ENCODE measurements at places on chromosomes 16 and 17.

DNA sequence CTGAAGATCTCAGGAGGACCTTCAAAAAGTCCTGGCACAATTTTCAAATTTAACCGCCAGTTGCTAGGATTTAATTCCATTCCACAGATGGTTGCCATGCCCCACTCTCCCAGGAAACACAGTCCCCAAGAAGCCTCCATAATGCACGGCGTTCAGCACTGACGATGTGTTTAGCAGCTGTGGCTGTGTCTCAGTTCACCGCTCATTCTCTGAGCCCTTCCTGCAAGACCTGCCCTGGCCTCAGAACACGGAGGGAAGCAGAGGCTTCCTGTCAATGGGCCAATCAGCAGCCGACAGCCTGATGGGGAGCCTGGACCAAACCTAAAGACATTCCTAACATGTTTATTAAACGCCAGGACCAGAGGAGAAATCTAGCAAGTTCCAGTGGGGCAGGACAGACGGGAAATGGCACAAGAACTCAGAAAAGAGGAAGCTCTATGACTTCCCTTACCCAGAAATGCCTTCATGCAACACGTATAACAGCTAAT lies 4.9 kb downstream of the MYLK3 start:
- H3K27me3 ChIP-seq = no peaks in the 10 kb centered on the region
- peak overlapping the region; percentile 88 for H3K4me3 ChIP-seq
- H3K4me1 ChIP-seq = peaks cover 40% of the 10 kb centered on the region
- H3K36me3 ChIP-seq = no peaks in the 10 kb centered on the region

- DNase-seq = no peak
- H3K4me1 ChIP-seq = no peaks in the 10 kb centered on the region
- H3K27ac ChIP-seq = no peak overlapping the region
- no peak overlapping the region for H3K4me3 ChIP-seq
- peaks cover 52% of the 10 kb centered on the region for H3K36me3 ChIP-seq
These were observed 44.1 kb downstream of the CFDP1 start for GRCh38 chr16:75389096-75389690.

GRCh38 chr16:30697264-30698138 lies 1.5 kb upstream of the SRCAP start:
- no peak for DNase-seq
- peaks cover 35% of the 10 kb centered on the region for H3K4me1 ChIP-seq
- H3K27me3 ChIP-seq = no peaks in the 10 kb centered on the region
- H3K36me3 ChIP-seq = no peaks in the 10 kb centered on the region
- peak overlapping the region; percentile 100 for H3K27ac ChIP-seq
- H3K4me3 ChIP-seq = peak overlapping the region; percentile 99

- no peaks in the 10 kb centered on the region for H3K27me3 ChIP-seq
- H3K4me3 ChIP-seq = no peak overlapping the region
- peaks cover 40% of the 10 kb centered on the region for H3K4me1 ChIP-seq
- H3K36me3 ChIP-seq = peaks cover 39% of the 10 kb centered on the region
These were observed 5.8 kb downstream of the DHX38 start for GRCh38 chr16:72099377-72099818.

DNA sequence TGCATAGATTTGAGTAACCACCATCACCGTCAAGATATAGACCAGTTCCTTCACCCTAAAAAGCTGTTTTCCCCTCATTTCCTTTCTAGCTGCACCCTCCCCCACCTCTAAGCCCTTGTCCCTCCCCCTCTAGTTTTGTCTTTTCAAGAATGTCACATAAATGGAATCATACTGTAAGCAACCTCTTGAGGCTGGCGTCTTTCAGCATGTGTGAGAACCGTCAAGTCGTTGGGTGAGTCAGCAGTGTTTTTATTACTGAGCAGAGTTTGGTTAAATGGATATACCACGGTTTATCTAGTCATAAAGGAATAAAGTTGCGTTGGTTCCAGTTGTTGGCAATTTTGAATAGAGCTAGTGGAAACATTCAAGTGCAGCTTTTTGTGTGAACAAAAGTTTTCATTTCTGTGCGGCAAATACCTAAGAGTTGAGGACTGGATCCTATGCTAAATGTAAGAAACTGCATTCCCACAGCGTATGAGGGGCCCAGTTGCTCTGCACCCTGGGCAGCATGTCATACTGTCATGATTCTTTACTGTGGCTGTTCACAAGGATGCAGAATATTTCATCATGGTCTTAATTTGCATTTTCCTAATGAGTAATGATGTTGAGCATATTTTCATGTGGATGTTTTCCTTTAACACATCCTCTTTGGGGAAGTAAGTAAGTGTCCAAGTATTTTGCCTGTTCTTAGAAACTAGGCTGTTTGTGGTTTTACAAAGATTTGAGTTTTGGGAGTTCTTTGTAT lies 264.3 kb downstream of the CPPED1 start:
- peaks cover 73% of the 10 kb centered on the region for H3K4me1 ChIP-seq
- H3K27ac ChIP-seq = no peak overlapping the region
- no peak overlapping the region for H3K4me3 ChIP-seq
- DNase-seq = no peak

DNA sequence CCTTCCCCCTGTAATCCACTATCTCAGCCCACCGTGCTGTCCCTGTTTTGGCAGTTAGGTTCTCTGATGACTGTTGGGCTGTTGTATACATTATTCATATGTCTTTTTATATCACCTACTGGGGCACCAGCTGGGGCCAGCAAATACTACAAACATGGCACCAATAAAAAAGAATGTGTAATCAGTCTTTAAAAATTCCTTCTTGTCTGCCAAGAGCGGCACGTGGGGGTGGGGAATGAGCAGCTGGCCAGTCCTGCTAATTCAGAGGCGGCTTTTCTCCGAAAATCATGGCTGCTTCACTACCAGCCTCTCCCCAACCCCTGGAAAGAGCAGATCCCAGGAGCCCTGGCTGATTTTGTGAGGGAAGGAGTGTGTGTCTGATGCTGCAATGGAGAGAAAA lies 77.7 kb upstream of the EEF2KMT start:
- H3K27ac ChIP-seq = no peak overlapping the region
- peaks cover 21% of the 10 kb centered on the region for H3K36me3 ChIP-seq
- DNase-seq = no peak
- peaks cover 7% of the 10 kb centered on the region for H3K27me3 ChIP-seq

GRCh38 chr17:70100983-70101382 lies 26.0 kb downstream of the KCNJ16 start:
- peaks cover 9% of the 10 kb centered on the region for H3K4me1 ChIP-seq
- H3K36me3 ChIP-seq = no peaks in the 10 kb centered on the region
- H3K27ac ChIP-seq = no peak overlapping the region
- no peak overlapping the region for H3K4me3 ChIP-seq
- no peak for DNase-seq
- H3K27me3 ChIP-seq = no peaks in the 10 kb centered on the region

- no peak for DNase-seq
- H3K27ac ChIP-seq = no peak overlapping the region
- no peaks in the 10 kb centered on the region for H3K27me3 ChIP-seq
- no peaks in the 10 kb centered on the region for H3K36me3 ChIP-seq
- no peak overlapping the region for H3K4me3 ChIP-seq
- H3K4me1 ChIP-seq = no peaks in the 10 kb centered on the region
These were observed 445.6 kb upstream of the CA10 start for GRCh38 chr17:52604105-52604504.

GRCh38 chr16:88483392-88483641 lies 30.2 kb downstream of the ZFPM1 start:
- no peaks in the 10 kb centered on the region for H3K36me3 ChIP-seq
- H3K27ac ChIP-seq = no peak overlapping the region
- H3K4me1 ChIP-seq = peaks cover 32% of the 10 kb centered on the region

- no peak overlapping the region for H3K27ac ChIP-seq
- DNase-seq = no peak
- H3K4me3 ChIP-seq = no peak overlapping the region
- no peaks in the 10 kb centered on the region for H3K27me3 ChIP-seq
- H3K36me3 ChIP-seq = no peaks in the 10 kb centered on the region
- peaks cover 20% of the 10 kb centered on the region for H3K4me1 ChIP-seq
These were observed 8.4 kb downstream of the C16orf86 start for GRCh38 chr16:67674851-67675578.

DNA sequence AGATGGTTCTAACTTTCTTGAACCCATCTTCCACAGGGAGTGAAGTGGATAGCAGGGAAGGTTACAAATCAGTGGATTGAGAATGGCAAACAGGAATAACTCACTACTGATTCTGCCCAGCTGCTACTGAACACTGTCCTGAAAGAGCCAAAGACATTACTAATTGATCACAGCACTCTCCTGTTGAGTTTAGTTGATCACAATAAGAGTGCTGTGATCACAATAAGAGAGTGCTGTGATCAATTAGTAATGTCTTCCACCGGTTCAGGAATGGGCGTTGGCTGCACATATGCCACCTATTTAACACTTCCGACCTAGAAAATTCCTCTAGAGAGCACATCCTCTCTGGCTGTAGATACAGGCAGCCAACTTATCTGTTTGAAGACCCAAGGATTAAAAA lies 11.4 kb downstream of the CFAP97D1 start:
- H3K27ac ChIP-seq = no peak overlapping the region
- peaks cover 44% of the 10 kb centered on the region for H3K27me3 ChIP-seq
- H3K36me3 ChIP-seq = no peaks in the 10 kb centered on the region
- no peak for DNase-seq
- H3K4me1 ChIP-seq = no peaks in the 10 kb centered on the region
- H3K4me3 ChIP-seq = no peak overlapping the region

GRCh38 chr16:55678161-55678821 lies 22.5 kb downstream of the SLC6A2 start:
- H3K4me3 ChIP-seq = no peak overlapping the region
- H3K36me3 ChIP-seq = no peaks in the 10 kb centered on the region
- no peak for DNase-seq
- peaks cover 4% of the 10 kb centered on the region for H3K27me3 ChIP-seq

DNA sequence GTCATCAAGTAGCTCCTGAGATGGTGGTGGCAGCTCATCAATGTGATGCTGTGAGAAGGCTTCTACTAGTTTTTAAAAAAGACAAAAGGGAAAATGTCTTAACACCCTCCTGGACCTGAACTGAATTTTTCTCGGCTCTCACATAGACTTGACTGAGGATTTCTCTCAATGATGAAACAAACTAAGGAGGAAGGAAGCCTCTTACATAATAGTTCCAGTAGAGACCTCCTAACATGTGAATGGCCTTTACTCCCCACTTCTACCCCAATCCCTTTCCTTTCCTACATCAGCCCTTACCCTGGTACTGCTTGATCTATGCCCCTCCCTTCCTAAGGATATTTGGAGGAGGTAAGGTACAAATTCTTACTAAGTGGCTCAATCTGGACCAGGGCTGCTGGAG lies 54.8 kb upstream of the MTMR4 start:
- H3K4me3 ChIP-seq = no peak overlapping the region
- DNase-seq = no peak
- H3K27ac ChIP-seq = no peak overlapping the region
- H3K4me1 ChIP-seq = no peaks in the 10 kb centered on the region
- H3K36me3 ChIP-seq = no peaks in the 10 kb centered on the region

DNA sequence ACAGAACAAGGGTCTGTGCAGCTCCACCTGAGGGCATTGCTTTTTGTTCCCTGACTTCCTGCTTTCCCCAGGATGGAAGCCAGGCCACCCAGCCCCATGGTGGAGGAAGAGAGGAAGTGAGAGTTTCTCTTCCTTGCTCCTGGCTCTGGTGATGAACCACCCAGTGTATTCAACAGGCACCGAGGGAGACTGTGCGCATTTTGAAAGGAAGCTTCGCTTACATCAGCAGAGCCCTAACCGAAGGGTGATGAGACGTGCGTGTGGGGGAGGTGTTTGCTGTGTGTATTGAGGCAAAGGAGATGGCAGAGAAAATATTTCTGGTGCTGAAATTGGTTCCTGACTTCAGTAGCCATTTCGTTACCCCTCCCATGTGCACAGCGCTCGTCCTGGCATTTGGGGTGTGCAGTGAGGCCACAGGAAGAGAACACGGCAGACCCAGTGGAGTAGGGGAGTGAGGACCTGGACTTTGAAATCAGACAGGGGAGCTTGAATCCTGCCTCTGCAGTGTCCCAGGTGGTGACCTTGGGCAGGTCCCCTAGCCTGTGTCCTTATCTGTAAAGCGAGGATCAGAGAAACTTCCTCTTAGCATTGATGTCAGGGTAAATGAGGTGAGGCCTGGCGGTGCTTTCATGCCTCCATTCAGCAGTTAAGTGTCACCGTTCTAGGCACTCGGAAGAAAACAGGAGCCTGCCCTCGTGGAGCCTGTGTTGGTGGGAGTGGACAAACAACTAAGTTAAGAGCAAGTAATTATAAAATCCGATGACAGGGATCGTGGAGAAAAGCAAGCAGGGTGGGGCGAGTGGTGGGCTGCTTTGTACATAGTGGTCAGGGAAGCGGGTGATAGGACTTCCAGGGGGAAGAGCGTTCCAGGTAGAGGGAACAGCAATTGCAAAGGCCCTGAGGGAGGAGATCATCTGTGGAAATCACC lies 7.4 kb downstream of the CMIP start:
- peak overlapping the region; percentile 69 for H3K27ac ChIP-seq
- no peak for DNase-seq
- H3K4me1 ChIP-seq = peaks cover 97% of the 10 kb centered on the region
- no peaks in the 10 kb centered on the region for H3K27me3 ChIP-seq
- peaks cover 5% of the 10 kb centered on the region for H3K36me3 ChIP-seq

DNA sequence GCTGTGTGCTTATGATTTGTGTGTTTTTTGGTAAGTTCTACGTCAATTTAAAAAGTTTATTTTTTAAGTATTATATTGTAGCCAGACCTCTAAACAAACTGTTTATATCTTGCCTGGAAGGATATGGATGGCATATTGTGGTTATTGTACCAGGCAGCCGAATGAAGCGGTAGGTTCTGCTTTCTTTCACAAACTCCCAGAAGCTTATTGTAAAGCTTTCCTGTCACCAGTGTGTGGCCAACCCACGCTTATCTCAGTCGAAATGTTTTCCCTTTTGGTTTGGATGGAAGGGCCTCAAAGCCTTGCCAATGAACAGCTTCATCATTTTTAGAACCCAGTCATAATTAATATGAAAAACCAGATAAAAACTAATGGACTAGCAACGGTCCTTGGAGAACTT lies 53.1 kb downstream of the CYB5B start:
- H3K27me3 ChIP-seq = no peaks in the 10 kb centered on the region
- H3K27ac ChIP-seq = no peak overlapping the region

DNA sequence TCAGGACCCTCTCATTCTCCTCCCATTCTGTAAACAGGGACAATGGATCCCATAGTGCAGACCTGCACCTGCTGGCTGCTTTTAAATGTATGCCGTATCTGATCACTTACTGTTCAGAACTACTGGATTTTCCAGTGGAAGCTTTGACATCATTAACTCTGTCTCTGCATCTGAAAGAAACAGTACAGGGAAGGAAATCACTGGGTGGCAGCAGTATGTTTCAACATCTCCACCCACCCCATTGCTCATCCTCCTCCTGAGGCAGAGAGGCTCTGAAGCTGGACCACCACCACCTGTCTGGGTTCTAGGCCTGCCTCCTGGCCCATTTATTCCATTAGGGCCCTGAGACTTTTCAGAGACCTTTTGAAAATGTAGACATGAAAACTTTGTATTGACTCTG lies 2.6 kb downstream of the CCL15 start:
- no peak overlapping the region for H3K27ac ChIP-seq
- peaks cover 49% of the 10 kb centered on the region for H3K4me1 ChIP-seq
- H3K4me3 ChIP-seq = no peak overlapping the region

DNA sequence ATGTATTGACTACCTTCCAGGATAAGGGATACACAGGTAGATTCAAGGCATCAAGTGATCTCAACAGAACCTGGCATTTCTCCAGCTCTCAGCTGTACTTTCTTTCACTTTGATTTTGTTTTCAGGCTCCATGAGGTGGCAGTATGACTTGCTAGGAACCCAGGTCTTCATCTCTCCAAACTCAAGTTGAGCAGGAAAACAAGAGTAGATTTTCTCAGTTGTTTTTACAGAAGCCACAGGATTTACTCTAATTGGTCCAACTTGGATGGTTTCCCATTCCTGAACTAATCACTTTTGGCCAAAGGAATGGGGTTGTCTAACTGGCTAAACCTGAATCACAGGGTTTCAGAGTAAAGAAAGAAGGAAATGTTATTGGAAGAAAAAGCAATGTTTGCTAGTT lies 146.6 kb downstream of the TRIM37 start:
- H3K27ac ChIP-seq = no peak overlapping the region
- no peak overlapping the region for H3K4me3 ChIP-seq
- H3K27me3 ChIP-seq = no peaks in the 10 kb centered on the region
- DNase-seq = no peak

Measured in naive B cell (primary cell).